Breast epithelium (tissue), 4 donors: ENCODE measurements at places on chromosomes 2 and 18. TPM values are rescaled to one million over a fixed set of nuclear protein-coding genes. Genes with fewer than 3 reads are reported as not detected.

GRCh38 chr2:173866874-173867618, 98.1 kb downstream of the SP3 start:
- no peak for DNase-seq
- H3K36me3 ChIP-seq = no peaks in the 10 kb centered on the region
- H3K4me3 ChIP-seq = peak overlapping the region; percentile 22
- no peaks in the 10 kb centered on the region for H3K27me3 ChIP-seq

GRCh38 chr18:56189615-56190014, 448.8 kb downstream of the TXNL1 start:
- no peaks in the 10 kb centered on the region for H3K4me1 ChIP-seq
- no peaks in the 10 kb centered on the region for H3K36me3 ChIP-seq
- no peaks in the 10 kb centered on the region for H3K27me3 ChIP-seq
- DNase-seq = no peak

GRCh38 chr18:59011289-59011688, 128.4 kb upstream of the SEC11C start:
- H3K4me1 ChIP-seq = peaks cover 5% of the 10 kb centered on the region
- no peaks in the 10 kb centered on the region for H3K27me3 ChIP-seq
- DNase-seq = no peak

DNA sequence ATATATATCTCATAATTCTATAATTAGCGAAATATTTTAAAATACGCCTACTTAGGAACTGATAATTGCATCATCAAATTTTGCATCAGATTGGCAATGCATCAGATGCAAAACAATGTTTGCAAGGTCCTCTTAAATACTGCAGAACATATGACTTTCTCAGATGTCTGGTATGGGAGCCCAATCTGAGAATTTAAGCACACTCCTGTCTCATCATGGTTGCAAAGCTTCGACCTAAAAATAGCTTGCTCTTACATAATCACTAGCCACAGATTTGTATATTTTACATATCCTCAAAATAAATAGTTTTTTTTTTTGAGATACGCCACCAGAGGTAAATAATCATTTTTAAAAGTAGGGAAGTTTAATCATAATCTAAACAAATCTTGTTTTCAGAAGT, 123.2 kb downstream of the CABYR start:
- no peaks in the 10 kb centered on the region for H3K27me3 ChIP-seq
- H3K27ac ChIP-seq = no peak overlapping the region
- H3K36me3 ChIP-seq = no peaks in the 10 kb centered on the region

The EVX2 gene
- not detected for total RNA-seq

DNA sequence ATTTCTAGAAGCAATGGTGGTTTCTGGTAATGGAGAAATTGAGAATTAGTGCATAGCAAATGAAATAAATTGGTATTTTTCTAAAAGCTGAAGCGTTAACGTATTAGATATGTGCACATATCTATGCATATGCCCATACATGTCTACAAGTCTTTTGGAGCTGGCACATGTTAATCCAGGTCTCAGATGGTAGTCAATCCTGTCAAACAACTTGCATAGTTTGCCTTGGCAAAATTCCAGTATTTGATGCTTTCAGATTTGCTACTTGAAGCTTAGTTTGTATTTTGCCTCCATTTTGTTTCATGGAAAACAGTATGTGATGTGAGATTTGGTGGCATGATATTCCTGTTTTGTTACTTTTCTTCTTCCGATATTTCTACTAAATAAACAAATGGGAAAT, 304.6 kb downstream of the PARD3B start:
- DNase-seq = no peak
- H3K4me1 ChIP-seq = no peaks in the 10 kb centered on the region
- H3K4me3 ChIP-seq = no peak overlapping the region
- no peak overlapping the region for H3K27ac ChIP-seq
- no peaks in the 10 kb centered on the region for H3K27me3 ChIP-seq

The SPATS2L gene
- 61.3 TPM for total RNA-seq

- H3K27ac ChIP-seq = no peak overlapping the region
- no peaks in the 10 kb centered on the region for H3K27me3 ChIP-seq
- DNase-seq = no peak
These were observed 36.2 kb downstream of the ZAP70 start for GRCh38 chr2:97749581-97749980.

The TMEM169 gene
- not detected for total RNA-seq

The ASPRV1 gene
- total RNA-seq = 4.5 TPM

The ITPRID2 gene
- 67.2 TPM for total RNA-seq

DNA sequence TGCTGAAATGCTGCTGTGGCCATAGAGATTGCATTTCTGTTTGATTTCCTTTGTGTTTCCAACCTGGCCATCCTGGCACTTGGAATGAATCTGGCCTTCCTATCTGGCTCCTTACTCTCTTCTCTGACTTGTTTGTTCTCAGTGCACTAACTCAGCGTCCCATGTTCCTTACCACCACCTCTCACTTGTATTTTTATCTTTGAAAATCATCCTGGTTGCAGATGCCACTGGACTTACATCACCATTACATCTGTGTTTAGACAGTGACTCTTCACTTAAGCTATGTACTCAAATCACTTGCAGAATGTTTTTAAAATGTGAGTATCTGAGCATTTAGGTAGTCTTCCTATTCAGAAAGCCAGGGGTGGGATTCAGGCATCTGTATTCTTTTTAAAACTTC, 239.5 kb downstream of the WDR7 start:
- no peaks in the 10 kb centered on the region for H3K4me1 ChIP-seq
- no peak for DNase-seq
- H3K27me3 ChIP-seq = no peaks in the 10 kb centered on the region
- no peaks in the 10 kb centered on the region for H3K36me3 ChIP-seq
- H3K27ac ChIP-seq = no peak overlapping the region
- no peak overlapping the region for H3K4me3 ChIP-seq

DNA sequence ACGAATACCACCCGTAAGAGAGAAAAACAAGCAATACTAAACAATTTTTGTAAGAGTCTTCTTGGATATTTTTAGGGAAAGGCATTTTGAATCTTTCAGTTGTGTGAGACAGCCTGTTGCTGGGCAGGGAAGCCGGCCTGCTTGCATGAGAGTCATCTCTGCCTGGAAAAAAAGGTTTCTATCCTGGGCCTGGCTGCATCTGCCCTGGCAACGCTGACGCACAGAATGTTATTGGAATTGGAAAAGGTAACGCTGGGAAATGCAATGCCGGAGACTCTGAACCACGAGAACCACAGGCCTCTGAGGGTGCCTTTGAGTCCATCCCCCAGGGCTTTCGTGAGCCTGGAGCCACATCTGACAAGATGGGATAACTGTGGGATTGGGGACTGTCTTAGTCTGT, 17.9 kb upstream of the NPAS2 start:
- peaks cover 6% of the 10 kb centered on the region for H3K4me1 ChIP-seq
- H3K27me3 ChIP-seq = no peaks in the 10 kb centered on the region
- no peaks in the 10 kb centered on the region for H3K36me3 ChIP-seq

The LOXHD1 gene
- 0.59 TPM for total RNA-seq

The SLC9A4 gene
- total RNA-seq = not detected

- no peaks in the 10 kb centered on the region for H3K36me3 ChIP-seq
- no peak for DNase-seq
- H3K4me3 ChIP-seq = no peak overlapping the region
- no peak overlapping the region for H3K27ac ChIP-seq
These were observed 6.4 kb downstream of the BBS5 start for GRCh38 chr2:169485650-169486138.

The FAM136A gene
- total RNA-seq = 28.2 TPM

The KCNE4 gene
- 26.2 TPM for total RNA-seq

The TTR gene
- total RNA-seq = not detected

DNA sequence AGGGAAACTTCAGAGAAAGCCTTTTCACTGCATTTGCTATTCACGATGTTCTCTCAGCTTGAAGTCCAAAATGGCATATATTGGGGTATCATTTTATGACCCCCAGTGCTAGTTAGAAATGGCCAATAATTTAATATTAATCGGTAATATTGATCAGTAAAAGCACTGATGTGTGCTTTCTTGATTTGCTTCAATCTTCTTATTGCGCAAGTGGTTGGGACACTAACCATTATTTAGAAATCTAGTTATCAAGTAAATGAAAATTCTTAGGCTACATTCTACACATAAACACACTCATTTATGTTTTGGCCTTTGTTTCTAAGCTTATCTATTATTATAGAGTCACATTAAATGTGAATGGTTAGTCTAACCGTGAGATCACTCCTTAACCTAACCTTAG, 49.7 kb upstream of the VWC2L start:
- H3K4me3 ChIP-seq = no peak overlapping the region
- no peak for DNase-seq
- H3K36me3 ChIP-seq = no peaks in the 10 kb centered on the region
- H3K4me1 ChIP-seq = no peaks in the 10 kb centered on the region

GRCh38 chr2:31205613-31206012, 11.7 kb downstream of the CAPN14 start:
- DNase-seq = no peak
- no peak overlapping the region for H3K27ac ChIP-seq
- H3K4me3 ChIP-seq = no peak overlapping the region
- H3K36me3 ChIP-seq = no peaks in the 10 kb centered on the region
- H3K27me3 ChIP-seq = no peaks in the 10 kb centered on the region

- H3K27ac ChIP-seq = peak overlapping the region; percentile 88
- no peak for DNase-seq
- H3K36me3 ChIP-seq = no peaks in the 10 kb centered on the region
- peak overlapping the region; percentile 85 for H3K4me3 ChIP-seq
- no peaks in the 10 kb centered on the region for H3K27me3 ChIP-seq
- peaks cover 9% of the 10 kb centered on the region for H3K4me1 ChIP-seq
These were observed 705 bp upstream of the TEX261 start for GRCh38 chr2:70995426-70995729.

The ALPG gene
- not detected for total RNA-seq

DNA sequence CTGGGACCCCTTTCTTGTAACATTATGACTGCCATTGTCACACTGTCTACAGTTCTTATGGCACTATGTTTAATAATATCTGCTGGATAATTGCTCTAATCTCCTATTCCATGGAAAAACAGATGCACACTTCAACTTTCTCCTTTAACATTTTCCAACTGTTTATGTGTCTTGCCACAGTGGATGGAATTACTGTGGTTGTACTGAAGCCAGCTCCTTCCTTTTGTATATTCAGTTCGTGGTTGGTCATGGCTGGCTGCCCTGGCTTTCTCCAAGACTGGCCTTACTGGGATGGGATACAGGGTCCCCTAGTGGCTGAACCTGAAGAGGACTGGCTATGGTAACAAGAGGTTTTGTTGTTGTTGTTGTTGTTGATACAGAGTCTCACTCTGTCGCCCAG, 113.9 kb downstream of the SS18 start:
- no peaks in the 10 kb centered on the region for H3K4me1 ChIP-seq
- no peak for DNase-seq
- no peaks in the 10 kb centered on the region for H3K27me3 ChIP-seq
- H3K4me3 ChIP-seq = no peak overlapping the region

GRCh38 chr2:64675860-64676259, 22.1 kb upstream of the SERTAD2 start:
- no peaks in the 10 kb centered on the region for H3K36me3 ChIP-seq
- no peaks in the 10 kb centered on the region for H3K27me3 ChIP-seq
- no peaks in the 10 kb centered on the region for H3K4me1 ChIP-seq
- H3K27ac ChIP-seq = no peak overlapping the region
- no peak for DNase-seq

DNA sequence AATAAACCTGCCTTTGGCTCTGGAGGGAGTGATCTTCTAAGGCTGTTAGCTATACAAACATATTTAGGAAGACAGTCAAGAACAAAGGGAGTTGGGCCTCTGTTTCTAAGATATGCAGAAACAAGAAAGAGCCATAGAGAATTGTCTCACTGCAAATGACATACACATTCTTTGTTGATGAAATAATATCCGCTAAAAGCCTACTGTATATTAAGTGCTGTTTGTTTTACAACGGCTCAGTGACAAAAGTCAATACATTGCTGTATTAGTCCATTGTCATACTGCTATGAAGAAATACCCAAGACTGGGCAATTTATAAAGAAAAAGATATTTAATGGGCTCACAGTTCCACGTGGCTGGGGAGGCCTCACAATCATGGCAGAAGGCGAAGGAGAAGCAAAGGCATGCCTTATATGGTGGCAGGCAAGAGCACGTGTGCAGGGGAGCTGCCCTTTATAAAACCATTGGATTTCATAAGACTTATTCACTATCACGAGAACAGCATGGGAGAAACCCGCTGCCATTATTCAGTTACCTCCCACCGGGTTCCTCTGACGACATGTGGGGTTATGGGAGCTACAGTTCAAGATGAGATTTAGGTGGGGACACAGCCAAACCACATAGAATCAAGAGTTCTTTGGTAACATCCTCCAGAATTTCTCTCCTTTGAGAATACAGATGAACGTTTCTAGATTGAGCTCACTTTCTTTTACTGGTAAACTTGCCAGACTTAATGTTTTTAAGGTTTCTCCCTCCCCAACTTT, 157.8 kb downstream of the PIK3C3 start:
- H3K27ac ChIP-seq = no peak overlapping the region
- H3K4me3 ChIP-seq = no peak overlapping the region
- H3K27me3 ChIP-seq = no peaks in the 10 kb centered on the region
- no peak for DNase-seq
- H3K4me1 ChIP-seq = no peaks in the 10 kb centered on the region
- H3K36me3 ChIP-seq = no peaks in the 10 kb centered on the region

The TUBA3D gene
- total RNA-seq = not detected

DNA sequence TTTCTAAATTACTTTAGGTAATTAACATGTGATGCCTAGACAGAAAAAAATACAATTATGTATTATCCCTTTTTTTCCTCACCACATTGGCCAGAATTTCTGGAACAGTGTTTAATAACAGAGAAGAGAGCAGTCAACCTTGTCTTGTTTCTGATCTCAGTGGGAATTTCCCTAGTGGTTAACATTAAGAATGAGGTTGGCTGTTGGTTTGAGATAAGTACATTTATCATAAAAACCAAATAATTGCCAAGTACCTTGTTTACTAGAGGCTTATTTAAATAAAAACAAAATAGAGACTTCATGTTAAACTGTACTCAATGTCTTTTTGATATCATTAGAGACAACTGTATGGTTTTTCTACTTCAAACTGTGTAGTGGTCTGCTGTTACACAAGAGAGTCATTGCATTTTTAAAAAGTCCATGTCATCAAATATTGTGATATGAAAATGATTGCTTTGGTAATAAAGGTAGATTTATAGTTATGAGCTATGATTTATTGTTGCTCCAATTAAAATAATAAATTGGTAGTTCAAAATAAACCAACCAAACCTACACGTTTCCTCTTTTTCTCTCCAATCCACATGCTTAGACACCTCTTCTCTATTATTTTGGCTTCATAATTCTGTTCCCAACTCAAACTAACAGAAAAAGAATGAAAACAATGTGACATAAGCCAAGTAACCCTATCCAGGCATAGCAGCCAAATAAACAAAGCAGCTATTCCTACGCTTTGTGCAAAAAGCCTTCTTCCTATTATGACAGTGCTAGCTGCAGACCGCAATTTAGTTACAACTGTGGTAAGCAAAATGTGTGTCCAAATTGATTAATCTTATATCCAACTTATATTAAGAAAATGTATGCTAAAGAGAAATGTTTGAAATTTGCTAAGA, 20.9 kb upstream of the TANK start:
- no peaks in the 10 kb centered on the region for H3K36me3 ChIP-seq
- peak overlapping the region; percentile 83 for H3K27ac ChIP-seq
- H3K4me1 ChIP-seq = peaks cover 7% of the 10 kb centered on the region

DNA sequence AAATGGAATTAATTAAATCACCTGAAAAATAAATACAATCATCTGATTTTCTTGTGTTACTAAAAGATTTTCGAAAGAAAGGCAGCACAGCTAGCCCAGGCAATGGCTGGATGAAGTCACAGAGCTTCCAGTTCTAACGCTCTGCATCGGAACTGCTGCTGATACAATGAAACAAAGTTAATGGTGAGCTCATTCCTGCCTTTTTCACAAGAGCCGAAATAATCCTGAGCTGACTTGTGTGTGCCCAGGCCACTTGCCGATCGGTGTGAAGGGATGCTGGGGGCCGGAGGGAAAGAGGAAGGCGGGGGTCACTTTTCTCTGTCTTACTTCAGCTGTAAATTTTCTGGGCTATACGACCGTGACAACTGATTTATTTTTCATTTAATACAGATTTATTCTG, 149.5 kb downstream of the INO80D start:
- H3K4me1 ChIP-seq = no peaks in the 10 kb centered on the region
- no peaks in the 10 kb centered on the region for H3K27me3 ChIP-seq
- no peak overlapping the region for H3K27ac ChIP-seq
